ENCODE measurements at places on chromosomes 12 and 14.
A peak's percentile ranks its signal among the peaks of the same experiment; 100 is the strongest.

- no peak for DNase-seq
These were observed 1.5 kb downstream of the MLH3 start for GRCh38 chr14:75049731-75050201.

- DNase-seq, result no peak
These were observed 187.2 kb downstream of the TTC8 start for GRCh38 chr14:89011355-89012281.

- no peak for DNase-seq
These were observed 10.1 kb downstream of the SELPLG start for GRCh38 chr12:108623577-108623976.

DNA sequence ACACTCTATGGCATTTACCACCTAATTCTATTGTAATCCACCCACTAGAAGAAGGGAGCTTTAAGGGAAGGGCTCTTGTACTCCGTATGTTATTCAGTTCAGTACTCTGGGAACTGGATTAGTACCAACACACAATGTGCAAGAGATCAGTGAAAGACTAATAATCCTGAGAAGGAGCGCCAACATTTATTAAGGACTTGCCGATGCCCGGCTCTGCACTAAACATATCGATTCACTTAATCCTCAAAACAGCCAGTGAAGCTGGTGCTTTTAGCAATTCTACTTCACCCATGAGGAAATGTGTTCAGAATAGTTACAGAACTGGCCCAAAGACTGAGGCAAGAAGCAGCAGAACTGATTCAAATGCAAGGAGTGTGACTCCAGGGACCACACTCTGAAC, 80.9 kb downstream of the RPS6KA5 start:
- DNase-seq, result no peak

DNA sequence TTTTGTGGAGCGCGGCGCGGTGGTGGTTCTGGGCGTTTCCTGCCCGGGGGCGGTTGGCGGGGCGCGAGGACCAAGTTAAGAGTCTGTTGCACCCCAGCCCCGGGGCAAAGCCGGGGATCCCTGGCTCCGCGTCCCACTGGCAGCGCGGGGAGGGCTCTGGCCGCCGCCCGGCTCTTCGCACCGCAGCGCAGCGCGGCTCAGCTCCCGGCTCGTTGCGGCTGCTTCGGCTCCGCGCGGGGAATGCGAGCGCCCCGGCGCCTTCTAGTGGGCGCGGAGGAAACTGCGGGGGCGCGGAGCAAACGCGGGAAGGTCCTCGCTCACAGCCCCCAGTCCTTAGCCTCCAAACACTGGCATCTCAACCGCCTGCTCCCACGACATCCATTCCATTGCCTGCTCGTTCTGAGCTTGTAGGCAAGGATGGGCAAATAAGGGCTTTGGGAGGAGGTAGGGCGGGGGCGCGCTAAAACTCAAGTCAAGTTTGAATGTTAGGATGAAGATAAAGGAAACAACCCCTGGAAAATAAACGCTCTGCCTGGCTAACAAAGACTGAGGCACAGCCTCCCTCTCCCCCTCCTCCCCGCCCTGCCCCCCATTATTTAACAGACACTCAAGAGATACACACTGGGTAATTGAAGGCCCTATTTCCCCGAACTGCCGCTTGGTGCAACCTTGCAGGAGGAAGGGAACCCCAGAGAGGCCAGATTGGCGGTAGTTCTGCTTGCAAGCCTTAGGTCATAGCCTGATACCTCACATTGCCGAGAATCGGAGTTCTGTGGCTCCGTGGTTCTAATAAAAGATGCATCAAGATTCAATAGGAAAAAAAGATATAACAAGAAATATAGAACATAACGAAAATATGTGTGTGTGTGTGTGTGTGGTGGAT, at the start of gene B4GALNT1:
Gene B4GALNT1 (minus strand): TSS at position 244 of the 883 bp plus-strand sequence. CDS start 1,069 bp downstream, outside the sequence.
- DNase-seq, result peak; percentile 48

- DNase-seq, result no peak
These were observed 215.0 kb downstream of the SNAPC1 start for GRCh38 chr14:61977217-61977616.

GRCh38 chr12:19444097-19444496, 4.8 kb downstream of the AEBP2 start:
- no peak for DNase-seq

- no peak for DNase-seq
These were observed at the start of gene LYZ for GRCh38 chr12:69348162-69348938. LYZ (plus strand) TSS chr12:69348381; CDS start chr12:69348409, 28 bp downstream.

- DNase-seq, result no peak
These were observed 31.4 kb downstream of the PPFIBP1 start for GRCh38 chr12:27555361-27555760.

DNA sequence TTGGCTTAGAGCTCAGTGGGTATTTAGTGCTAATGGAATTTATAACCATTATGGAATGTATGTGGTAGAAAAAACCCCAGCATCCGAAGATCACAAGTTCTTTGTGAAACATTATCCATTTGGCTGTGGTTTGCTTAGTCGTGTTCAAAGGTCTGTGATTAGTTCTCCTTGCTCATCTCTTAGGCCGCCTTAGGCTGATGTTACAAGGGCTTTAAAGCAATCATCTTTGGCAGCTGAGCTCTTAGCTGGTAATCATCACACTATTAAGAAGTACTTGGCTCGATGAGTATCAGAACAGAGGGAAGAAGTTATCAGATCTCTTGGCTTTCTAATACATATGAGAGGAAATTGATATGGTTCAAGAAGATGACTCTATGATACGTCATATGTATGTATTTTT, 124.1 kb upstream of the E2F7 start:
- no peak for DNase-seq

DNA sequence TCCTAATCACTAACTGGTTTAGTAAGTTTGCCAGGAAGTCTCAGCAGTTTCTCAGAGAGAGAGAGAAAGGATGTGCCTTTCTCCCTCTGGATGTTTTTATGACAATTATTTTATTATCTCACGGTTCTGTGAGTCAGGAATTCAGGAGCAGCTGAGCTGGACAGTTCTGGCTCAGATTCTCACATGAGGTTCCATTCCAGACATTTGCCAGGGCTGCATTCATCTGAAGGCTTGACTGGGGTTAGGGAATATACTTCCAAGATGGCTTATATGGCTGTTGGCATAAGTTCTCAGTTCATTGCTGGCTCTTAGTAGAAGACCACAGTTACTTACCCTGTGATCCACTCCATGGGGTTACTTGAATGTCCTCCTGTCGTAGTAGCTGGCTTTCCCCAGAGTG, 101.2 kb upstream of the ATF7IP start:
- DNase-seq, result no peak

DNA sequence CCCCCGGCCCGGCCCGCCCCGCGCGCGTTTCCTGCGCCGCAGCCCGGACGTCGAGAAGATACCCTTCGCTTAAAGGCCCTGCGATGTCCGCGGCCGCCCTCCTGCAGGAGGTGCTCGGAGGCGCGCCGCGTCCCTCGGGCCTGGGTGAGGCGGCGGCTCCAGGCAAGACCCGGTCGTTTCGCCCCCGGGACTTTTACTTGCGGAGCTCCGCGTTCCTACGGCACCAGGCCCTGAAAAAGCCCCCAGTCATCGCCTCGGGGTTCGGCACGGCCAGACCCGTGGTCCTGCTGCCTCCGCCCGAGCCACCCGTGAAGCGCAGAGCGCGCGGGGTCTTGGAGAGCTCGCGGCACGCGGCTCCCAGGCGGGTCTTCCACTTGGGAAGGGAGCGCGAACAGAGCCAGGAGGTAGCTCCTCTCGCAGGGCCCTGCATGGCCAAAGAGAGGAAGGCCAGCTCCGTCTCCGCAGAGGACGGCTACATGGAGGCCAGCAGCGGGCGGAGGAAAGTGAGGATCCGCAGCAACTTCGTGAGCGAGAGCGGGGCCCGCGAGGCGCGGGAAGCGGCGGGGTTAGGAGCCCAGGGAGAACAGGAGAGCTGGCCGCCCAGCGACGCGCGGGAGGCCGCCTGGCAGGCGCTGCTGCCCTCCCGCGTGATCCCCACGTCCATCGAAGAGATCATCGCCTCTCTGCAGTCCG, 26.9 kb downstream of the TTC6 start:
- DNase-seq, result no peak

GRCh38 chr14:50095895-50096294, 20.5 kb downstream of the VCPKMT start:
- no peak for DNase-seq

GRCh38 chr12:92365333-92365732, 219.7 kb upstream of the BTG1 start:
- DNase-seq, result no peak

GRCh38 chr12:5210179-5210922, 166.7 kb downstream of the KCNA5 start:
- DNase-seq, result no peak

- no peak for DNase-seq
These were observed 1093.7 kb downstream of the SLC6A15 start for GRCh38 chr12:83818881-83819280.

GRCh38 chr12:531951-532585, 72.3 kb downstream of the B4GALNT3 start:
- DNase-seq, result no peak

- no peak for DNase-seq
These were observed 263.5 kb downstream of the RPAP3 start for GRCh38 chr12:47442310-47442709.

GRCh38 chr12:105289114-105289904, 41.2 kb upstream of the C12orf75 start:
- no peak for DNase-seq

DNA sequence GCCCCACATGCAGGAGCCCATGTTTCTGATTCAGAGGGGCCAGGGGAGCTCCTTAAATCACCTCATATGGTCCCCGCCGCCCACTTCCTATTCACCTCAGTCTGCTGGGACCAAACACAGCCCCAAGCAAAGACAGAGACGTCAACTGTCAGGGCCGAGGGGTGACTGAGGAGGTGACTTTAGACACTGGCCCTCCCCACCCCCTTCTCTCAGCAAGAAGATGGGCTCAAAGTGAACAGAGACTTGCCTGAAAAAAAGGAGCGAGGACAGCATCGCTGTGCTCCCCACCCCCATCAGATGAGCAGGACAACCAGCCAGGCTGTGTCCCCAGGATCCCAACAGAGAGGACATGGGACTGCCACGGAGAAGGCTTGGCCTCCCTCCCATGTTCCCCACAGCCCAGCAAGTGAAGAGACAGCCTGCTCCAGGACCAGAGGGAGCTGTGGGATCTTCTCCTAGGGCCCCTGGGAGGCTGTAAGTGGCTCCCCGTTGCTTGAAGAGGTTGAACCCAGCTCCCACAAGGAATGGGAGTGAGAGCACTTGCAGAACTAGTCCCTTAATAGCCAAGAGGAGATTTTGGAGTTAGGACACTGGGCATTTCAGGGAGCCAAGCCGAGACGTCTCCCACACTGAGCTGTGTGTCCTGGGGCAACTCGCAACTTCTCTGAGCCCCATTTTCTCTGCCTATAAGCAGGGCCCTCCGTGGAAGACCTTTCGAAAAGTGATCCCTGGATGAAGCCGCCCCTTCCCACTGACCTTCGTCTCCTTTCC, 1.3 kb upstream of the KRT79 start:
- no peak for DNase-seq

DNA sequence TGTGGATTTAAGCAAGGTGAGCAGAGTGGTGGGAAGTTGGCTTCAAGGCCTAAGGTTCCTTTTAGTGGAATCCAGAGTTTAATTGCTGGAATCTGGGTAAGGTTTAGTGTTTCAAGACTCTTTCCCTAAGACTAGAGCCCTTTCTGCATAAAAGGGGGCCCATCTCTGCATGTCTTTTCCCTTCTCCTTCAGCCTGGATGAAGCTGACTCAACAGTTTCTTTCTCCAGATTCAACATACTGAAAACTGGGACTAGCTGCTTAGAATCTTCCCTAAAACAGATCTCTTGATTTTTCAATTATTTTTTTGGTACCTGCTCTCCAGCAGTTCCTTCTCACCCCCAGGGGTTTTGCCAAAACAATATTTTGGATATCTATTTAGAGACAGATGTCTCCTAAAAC, 34.0 kb downstream of the SLC4A8 start:
- no peak for DNase-seq

DNA sequence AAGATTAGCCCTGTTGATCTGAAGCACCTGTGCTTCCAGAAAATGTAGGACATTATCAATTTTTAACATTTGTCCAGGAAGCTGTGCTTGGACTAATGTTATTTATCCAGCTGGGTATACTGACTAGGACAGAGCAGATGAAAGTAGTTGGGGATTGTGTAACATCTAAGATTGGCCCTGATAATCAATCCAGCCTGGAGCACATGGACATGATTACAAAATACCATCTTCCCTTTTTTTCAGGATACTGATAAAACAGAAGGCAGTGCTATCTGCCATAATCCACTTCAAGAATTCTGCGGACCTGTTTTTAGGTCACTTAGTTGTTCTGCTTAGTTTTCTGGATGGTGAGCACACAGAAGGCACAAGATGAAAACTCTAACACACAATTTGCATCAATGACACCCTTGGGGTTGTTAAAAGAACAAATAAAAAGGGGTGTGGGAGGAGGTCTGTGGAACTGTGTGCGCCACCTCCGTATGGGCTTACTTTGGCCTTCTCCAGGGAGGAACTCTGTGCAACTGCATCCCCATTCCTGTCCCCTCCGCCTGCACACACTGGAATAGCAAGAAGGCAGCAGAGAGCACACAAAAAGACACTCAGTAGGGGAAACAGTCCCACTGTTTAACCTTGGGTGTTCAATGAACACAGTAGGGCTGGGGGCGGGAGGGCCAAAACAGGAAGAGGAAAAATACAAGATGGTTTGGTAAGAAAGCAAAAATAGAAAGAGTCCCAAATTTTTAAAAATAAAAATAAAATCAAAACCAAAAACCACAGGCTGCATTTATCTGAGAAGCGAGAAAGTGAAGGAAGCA, 31.1 kb upstream of the DUSP6 start:
- no peak for DNase-seq

GRCh38 chr12:57430112-57430930, 522 bp downstream of the R3HDM2 start:
- no peak for DNase-seq

- no peak for DNase-seq
These were observed 45.9 kb downstream of the PTPN11 start for GRCh38 chr12:112464605-112465004.

GRCh38 chr14:104400355-104400754, 179.2 kb upstream of the C14orf180 start:
- no peak for DNase-seq

DNA sequence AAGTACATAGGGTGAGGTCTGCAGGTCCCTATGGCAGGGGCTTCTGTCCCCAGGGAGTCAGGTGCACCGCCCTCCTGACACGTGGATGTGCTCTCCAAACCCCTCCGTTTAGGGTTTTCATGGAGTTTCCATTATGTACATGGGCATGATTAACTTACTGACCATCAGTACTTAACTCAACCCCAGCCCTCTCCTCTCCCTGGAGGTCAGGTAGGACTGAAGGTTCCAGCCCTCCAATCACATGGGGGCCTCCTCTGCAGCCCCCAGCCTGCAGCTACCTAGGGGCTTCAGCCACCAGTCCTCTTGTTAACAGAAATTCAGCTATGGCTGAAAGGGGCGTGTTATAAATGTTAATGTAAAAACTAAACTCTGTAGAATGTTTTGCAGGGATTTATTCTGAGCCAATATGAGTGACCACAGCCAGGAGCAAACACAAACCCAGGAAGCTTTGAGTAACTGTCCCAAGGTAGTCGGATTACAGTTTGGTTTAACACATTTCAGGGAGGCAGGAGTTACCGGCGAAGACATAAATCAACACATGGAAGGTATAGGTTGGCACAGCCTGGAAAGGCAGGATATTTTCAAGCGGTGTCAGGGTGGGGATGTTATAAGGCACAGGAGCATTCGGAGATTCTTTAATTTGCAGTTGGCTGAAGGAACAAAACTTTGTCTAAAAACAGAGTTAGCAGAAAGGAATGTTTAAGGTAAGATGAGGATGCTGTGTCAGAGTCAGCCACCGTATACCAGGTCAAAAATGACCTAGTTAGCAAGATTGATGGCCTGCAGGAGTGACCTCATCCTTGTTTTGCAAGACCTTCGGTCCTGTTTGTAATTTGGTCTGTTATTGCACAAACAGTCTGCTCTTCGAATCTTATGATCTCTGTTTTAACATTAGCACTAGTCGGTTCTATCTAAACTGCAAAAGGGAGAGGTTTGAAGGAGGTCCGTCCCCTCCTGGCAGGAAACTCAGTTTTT, 75.2 kb downstream of the TNFAIP2 start:
- no peak for DNase-seq
